ENCODE measurements at places on chromosomes 1 and 21.

GRCh38 chr1:29865051-29865450 lies 628.7 kb downstream of the PTPRU start:
- no peak for DNase-seq

DNA sequence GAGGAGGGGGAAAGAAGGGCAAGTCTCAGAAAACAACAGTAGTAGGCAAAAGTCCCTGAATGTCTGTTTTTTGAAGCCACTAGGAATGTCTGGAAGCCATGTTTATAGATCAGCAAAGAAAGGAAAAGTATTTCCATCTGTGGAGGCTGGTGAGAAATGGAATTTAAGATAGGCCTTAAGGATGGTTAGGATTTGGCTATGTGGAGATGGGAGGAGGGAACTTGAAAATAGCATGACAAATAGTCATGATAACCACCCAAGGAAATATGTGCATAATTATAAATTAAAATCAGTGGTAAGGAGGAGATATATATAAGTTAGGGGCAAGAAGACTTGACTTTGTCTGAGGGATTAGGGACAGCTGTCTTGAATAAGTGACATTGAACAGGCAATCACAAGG lies 33.8 kb upstream of the FGGY start:
- DNase-seq: no peak

DNA sequence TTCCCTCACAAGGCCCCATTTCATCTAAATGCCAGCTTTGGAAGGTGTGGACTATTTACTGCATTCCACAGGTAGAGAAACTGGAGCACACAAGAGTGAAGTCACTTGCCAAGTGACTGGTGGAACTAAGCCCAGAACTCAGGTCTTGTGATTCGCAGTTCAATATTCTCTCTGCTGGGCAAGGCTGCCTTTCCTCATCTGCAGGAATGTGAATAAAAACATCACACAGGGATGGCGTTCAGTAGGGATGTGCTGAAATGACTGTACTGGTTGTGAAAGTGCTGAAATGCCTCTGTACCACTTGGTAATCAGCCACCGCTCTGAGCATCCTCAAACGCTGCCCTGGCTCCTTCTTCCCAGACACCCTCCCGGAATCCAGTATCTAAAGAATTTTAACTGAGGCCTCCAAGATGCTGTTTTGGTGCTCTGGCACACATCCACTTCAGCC lies 145.6 kb downstream of the HIVEP3 start:
- no peak for DNase-seq

GRCh38 chr1:213067352-213067751 lies 16.3 kb downstream of the RPS6KC1 start:
- DNase-seq: no peak

DNA sequence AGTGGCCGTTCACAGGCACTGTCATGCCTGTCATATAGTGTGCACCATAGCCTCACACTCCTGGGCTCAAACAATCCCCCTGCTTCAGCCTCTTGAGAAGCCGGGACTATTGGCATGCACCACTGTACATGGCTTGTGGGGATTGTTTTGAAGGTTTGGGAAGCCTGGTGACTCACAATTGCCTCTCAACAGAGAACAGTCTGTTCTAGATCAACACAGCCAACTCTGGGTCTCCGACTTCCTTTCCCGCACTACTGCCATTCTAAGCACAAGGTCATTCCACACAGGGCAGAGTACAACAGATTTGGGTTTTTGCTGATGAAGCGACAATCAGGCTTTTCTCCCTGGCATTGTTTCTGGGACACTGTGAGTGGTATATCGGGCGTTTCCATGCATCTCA lies 15.5 kb upstream of the AHCTF1 start:
- DNase-seq: no peak

All from CD4-positive, alpha-beta T cell treated with Interleukin-6 at 100 ng/mL for 8 hours (primary cell).